Amniotic epithelial cell (primary cell): ENCODE measurements at places on chromosomes 1 and 21.

- no peak for DNase-seq
These were observed 64.2 kb downstream of the FCRL5 start for GRCh38 chr1:157488156-157488555.

GRCh38 chr1:63004868-63005267 is 220.9 kb downstream of the ATG4C start:
- peak; percentile 23 for DNase-seq

GRCh38 chr1:214621236-214621635 is 18.2 kb downstream of the CENPF start:
- no peak for DNase-seq

DNA sequence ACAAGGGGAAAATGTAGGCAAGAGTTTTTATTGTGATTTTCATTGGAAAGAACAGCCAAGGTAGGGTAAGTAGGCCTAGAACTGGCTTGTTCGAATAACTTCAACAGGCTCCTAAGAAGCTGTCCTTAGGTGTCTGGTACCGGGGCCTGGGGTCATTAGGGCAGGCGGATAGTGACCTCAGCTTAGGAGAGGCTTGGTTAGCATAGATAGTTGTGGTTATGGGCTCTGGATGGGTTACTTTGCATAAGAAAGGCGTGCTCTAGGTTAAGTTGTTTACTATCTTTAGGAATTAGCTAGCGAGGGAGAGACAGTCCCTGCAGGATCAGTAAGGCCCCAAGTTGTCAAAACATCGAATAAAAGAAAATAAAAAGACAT is 20.7 kb upstream of the HPCAL4 start:
- DNase-seq: no peak

GRCh38 chr1:16151995-16152384 is 3.9 kb downstream of the EPHA2 start:
- no peak for DNase-seq

- DNase-seq: no peak
These were observed 28.7 kb downstream of the MRPL37 start for GRCh38 chr1:54228638-54229079.

- DNase-seq: no peak
These were observed 239.9 kb upstream of the TMEM51 start for GRCh38 chr1:14913482-14914177.

- DNase-seq: no peak
These were observed 10.5 kb downstream of the SERINC2 start for GRCh38 chr1:31423418-31423947.

GRCh38 chr1:222790520-222790919 is 24.3 kb upstream of the DISP1 start:
- DNase-seq: no peak

- no peak for DNase-seq
These were observed 31.8 kb downstream of the PROK1 start for GRCh38 chr1:110482662-110483307.

DNA sequence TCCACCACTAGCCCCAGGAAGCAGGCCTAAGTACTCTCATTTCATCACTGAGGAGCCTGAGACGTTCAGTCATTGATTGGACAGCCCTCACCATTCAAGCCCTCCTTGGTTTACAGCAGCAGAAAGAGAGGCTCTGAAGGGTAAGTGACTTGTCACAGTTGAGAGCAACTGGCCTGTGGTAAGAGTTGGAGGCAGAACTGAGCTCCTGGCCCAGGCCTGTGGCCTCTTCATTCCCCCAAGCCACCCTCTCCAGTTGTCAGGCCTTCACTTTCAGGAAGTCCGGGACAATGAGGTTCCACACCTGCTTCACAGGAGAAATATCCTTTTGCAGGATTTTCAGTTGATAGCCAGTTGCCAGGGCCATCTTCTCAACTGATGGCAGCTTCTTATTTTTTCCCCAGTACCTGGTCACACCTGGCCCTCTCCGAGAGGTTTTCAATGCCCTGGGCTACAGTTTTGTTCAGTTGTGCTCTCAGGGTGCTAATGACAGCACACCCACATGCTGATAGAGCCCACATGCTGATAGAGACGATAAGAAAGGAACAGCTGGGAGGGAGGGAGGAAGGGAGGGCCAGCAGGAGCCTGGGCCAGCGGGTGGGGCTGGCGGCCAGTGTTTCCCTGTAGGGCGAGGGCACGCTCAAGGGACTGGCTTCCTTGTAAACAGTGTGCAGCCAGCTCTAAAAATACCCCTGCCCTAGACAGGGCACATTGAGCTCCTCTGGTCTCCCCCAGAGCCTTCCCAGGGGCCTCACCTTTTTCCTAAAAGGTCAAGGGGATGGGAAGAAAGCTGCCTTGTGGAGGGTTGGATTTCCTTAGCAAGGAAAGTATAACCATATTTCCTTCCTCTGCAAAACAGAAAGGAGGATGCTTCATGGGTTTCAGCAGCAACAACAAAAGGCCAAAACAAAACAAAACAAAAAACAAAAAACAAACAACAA is 112.7 kb upstream of the JUN start:
- peak; percentile 29 for DNase-seq
